ENCODE measurements at places on chromosomes 12 and 14.

DNA sequence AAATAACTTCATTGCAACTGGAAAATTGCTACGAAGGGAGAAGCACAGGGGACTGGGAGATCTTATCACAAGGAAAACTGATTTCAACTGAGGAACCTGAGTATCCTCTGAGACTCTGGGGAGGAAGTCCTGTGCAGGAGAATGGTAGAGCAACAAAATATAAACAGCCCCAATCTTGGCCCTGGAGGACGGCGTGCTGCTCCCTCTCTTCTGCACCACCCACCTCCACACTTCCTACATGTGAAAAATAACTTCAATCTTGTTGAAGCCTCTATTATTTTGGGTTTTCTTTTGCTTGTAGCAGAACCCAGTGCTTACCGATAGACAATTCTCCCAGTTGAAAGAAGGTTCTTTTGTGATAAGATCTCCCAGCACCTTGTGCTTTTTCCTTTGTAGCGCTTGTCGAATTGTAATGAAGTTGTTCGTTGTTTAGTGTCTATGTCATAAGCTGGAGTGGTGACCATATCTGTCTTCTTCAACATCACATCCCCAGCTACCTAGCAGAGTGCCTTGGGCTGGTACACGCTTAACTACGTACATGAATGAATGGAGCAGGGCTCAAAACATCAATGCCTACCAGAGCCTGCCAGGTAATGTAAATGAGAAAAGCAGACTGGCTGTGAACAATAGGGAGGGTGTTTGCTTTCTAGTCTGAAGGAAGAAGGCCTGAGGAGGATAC is 2.8 kb upstream of the CD4 start:
- DNase-seq, result no peak

- no peak for DNase-seq
These were observed 466.4 kb downstream of the MED13L start for GRCh38 chr12:115811045-115811444.

DNA sequence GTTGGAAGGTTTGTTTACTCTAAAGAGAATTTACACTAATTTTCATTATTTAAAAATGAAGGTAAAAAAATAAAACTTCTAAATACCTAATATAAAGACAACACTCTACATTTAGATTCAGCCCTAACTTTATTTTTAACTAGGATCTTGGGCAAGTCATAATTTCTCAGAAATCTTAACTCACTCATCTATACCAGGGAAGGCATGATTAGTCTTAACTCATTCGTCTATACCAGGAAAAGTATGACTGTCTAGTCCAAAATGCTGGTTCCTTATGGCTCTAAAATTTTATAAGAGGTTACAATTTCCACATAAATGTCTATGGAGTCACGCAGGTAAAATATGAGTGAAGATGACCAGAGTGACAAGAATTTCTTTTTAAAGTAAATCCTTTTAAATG is 52.7 kb upstream of the POC1B start:
- DNase-seq, result no peak

DNA sequence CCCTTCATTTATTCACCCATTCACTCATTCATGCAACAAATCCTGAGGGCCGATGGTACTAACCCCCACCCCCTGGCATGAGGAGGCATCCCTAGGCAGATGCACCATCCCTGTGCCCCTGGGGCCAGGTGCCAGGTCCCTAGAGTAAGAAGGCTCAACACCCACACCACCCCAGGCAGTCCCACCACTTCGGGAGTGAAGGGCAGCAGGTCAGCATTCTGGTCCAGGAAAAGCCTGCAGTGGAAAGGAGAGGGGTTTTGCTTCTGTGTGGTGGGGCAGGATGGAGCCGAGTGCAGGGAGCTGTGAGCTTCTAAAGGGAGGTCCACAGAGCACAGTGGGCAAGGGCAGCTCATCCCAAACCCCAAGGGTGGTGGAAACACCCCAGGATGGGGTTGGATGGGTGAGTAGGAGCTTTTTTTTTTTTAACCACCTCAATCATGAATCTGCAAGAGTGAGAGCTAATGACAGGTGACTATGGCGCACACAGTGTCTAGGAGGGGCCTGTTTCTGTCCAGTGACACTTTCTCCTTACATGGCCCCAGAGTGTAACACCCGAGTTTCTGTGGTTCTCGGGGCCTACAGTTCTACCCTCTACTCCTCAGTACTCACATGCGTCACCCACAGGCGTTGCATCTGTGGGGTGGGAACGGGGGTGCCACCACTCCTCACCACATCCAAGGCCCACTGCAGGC is 414.3 kb downstream of the TMEM121 start:
- no peak for DNase-seq

DNA sequence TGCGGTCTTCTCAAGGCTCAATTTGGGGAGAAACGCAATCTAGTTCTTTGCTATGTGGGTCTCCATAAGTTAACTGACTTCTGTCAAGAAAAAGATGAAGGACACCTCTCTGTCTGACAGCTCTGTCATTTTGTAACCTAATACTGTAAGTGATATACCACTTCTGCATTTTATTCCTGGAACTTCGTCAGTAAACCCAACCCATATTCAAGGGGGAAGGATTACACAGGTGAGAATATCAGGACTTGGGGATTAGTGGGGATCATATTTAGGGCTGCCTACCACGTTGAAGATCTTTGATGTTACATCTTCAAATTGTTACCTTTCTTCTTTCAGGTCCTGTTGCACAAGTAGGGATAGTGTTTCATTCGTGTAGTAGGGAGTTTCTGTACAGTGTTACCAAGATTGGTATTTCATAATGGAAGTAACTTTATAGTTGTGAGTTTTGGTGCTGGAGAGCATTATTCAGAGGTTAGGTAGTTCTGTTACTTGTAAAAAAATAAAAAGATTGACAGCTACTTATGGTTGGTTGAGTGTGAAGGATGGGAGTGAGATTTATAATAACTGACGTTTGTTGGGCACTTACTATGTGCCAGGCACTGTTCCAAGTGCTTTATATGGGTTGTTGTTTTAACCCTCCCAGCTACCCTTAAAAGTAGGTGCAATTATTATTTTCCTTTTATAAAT is 1.6 kb downstream of the TMEM260 start:
- DNase-seq, result no peak

- DNase-seq, result peak; percentile 29
These were observed 353.7 kb downstream of the APAF1 start for GRCh38 chr12:98998697-98999299.

DNA sequence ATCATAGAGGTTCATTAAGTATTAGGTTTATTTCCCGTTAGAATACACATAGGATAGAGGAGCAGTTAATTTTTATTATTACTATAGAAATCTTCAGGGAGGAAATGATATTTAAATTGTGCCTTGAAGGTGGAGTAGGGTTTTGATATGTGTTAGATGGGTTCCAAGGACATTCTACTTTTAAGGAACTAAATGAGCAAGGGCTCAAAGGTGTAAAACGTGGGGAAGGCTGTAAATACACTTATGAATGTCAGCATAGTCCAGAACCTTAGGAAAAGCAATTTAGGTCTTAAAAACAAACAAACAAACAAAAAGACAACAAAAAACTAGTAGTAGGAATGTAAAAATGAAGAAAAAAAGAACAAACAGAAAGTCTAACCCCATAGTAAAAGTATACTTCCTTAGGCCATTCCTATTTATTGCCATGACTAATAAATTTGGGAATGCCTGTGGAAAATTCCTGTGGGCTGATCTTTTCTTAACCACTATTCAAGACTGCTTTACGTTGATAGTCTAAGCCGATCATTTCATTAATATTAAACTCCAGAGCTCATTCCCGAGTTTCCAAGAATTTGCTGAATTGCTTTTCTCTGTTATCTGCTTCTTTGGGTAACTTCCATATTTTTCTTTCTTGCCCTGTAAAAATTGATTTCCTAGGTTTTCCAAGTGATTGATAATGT is 180.3 kb downstream of the RAD51B start:
- peak; percentile 92 for DNase-seq

DNA sequence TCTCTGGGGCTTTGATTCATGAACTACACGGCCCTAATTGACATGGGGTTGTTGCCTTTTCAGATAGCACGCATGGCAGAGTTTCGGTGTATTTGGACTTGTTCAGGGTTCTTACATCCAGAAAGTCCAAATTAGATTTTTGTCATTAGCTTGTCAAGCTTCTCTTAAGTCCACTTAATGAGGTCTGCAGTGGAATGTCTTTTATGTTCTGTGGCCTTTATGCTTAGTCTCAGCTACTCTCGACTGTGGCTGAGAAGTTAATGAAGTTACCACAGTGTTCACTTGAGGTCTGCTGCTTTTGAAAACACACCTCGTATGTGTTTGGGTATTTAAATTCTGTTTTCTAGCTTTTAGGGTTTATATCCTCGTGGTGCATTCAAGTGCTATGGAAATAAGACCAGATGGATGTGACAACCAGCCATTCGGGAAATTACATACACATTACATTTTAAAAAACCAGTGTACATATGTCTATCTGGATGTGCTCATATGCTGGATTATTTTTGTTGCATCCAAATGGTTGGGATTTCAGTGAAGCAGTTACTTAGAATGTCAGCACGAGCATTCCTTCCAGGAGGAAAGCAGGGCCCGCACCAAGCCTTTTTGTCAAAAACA is 80.2 kb downstream of the RMST start:
- DNase-seq, result no peak

DNA sequence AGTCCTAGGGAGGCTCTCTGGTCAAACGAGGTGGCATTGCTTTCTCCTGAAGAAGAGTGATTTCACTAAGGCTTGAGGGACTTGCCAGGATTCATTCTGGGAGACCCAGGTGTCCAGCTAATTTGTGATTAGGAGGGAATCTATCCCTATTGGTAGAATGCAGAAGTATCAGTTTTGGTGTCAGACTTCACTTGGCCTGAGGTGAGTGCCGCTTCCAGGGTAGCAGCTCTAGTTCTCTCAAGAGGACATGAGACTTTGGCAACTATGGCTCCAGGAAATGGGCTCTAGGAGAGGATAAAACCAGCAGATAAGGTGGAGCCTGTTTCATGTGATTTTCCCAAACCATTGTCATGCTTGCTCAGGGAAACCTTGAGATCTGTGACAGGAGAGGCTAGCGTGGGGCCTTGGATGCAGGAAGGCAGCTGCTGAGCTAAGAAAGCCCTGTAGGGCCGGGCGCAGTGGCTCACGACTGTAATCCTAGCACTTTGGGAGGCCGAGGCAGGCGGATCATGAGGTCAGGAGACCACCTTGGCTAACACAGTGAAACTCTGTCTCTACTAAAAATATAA is 11.6 kb upstream of the TMEM117 start:
- DNase-seq, result no peak

DNA sequence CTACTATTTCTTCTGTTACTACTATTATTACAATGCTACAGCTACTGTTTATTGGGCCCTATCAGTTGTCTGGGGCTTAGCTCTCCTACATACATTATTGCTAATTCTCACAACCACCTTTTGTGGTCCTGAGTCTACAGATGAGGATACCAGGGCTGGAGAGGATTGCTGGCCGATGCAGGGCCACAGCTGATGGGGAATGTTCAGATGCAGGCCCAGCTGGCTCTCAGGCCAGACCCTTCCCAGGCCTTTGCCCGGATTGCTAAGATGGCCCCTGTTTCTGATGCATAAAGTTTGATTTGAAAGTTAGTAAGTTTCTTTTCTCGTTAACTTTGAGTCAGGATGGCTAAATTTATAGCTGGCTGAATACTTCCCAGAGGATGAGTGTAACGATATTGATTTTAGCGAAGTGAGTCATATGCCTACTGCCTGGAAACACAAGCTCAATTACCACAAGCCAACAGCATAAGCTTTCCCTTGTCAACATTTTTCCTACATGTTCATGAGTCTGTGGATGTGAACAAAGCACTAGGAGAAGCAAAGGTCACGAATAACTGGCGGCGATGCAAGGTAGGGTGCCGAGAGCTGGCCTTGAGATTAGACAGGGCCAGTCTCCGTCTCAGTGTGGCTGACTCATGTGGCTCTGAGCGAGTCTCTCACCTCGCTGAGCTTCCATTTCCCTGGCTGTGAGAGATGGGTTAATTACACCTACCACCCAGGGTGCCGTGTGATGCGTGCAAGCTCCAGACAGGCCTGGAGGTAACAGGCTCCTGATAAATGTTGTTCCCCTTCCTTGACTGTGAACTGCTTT is 111.0 kb downstream of the BEGAIN start:
- DNase-seq, result peak; percentile 98

Measured in fibroblast of skin of right quadriceps (primary cell).